ENCODE measurements at places on chromosomes 13 and 19. TPM values are rescaled to one million over a fixed set of nuclear protein-coding genes. Genes with fewer than 3 reads are reported as not detected.

DNA sequence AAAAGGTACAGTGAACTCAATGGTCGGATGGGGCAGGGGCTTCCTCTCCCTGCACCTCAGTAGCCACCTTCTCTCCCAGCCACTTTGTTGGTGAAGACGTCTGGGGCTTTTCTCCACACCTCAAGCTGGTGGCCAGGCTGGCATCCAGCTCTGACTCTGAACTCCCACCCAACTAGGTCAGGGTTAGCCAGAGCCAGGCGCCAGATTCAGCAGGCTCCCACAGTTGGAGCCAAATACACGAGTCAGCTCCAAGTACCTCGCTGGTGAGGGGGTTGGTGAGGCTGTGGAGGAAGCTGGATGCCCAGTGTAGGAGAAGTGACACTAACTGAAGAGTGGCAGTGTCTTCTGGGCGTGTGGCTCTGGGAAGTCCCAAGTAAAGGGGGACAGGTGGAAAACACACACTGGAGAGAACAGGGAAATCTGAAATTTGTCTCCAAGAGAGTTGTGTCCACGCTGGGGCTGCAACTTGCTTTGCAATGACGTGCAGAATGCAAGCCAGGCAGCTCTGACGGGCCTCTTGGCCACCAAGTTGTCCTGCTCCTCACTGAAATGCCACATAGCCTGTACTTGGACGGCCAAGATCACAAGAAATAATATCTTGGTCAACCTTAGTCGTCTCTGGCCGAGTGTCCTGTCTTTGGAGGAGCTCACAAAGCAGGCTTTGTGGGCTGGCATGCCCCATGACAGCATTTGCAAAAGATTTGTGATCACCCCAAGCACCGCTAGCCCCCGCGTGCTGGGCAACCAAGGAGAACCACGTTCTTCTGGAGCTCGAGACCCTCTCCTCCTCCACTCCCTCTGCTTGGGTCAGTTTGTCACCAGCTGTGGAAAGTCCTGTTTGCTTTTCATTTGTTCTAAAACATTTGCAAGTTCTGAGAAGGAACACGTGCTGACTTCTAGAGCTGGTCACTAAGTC, 18.1 kb downstream of the SLC7A1 start:
- DNase-seq, result no peak

DNA sequence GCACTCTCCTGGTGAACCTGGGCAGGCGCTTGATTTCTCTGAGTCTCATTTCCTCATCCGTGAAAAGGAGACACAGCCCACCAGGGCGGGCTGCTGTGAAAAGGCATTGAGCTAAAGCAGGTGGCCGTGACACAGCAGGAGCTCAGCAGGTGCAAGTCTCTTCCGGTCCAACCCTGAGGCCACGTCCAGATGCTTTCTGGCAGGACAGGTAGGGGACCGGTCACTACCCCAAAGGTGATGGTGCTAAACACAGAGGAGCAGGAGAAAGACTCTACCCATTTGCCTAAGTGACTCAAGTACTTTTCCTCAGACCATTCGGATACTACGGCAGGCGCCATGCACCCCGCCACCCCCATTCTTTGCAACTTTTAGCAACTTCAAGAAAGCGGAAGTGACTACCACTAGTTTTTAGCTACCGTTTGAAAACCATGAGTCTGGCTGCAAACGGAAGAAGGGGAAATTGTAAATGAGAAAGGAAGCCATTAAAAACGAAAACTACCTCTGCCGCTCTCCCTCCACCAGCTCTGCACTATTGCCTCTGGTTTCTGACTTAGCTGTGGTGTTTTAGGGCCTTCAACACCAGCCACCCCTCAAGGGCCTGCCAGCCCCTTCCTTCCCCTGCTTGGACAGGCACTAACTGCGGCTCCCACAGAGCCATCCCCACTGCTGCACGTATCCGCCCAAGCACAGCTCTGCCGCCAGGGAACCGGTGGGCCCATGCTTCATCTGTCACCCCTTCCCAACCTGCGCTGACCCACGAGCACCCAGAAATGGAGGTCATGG, 4.8 kb downstream of the PPP6R1 start:
- DNase-seq, result no peak

GRCh38 chr13:51679616-51680015, 95.4 kb downstream of the WDFY2 start:
- DNase-seq, result no peak

GRCh38 chr19:16661480-16662034, 618 bp downstream of the TMEM38A start:
- no peak for DNase-seq

DNA sequence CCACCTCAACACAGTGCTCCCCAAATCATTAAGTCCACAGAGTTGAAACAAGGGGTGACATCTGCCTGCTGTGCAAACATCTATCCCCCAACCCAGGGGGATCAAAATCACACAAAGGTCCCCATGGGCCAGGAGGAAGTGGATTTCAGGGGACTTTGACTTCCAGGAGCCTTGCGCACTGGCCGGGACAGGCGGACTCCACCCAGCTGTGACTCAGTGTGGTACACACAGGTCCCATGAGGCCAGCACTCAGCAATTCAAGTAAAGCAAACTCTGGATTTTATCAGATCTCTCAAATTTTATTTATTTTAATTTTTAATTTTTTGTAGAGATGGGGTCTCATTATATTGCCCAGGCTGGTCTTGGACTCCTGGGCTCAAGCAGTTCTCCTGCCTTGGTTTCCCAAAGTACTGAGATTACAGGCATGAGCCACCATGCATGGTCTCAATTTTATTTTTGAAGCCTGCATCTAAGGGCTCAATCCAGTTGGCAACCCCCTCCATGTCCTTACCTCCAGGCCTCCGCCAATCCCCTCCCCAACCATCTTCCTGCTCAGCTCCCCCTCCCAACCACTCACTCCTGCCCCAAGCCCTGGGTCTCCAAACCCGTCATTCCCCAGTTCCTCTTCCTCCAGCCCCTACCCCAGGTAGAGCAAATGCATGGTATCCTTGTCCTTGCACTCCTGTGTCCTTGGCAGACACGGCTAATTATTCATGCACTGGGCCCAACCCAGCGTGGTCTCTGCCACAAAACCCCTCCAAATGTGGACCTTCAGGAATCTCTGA, 18.2 kb downstream of the ARHGAP33 start:
- DNase-seq, result no peak

DNA sequence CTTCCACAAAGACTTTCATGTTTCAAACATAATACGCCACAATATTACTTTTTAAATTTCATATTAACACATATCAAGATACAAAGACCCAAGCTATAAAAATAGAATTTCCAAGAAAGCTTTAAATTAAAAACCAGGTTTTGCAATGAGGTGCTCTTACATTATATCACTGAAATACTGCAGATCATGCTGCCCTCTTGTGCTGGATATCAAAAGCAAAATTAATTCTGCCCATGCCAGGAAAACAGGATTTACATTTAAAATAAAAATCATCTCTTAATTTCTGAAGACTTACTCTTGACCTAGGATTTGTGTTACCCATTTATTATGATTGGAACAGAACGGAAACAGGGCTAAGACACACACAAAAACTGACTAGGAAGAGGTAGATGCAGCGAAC, 145.0 kb downstream of the ABCC4 start:
- DNase-seq, result no peak

GRCh38 chr19:15534957-15535864, 26.9 kb downstream of the CYP4F22 start:
- no peak for DNase-seq

GRCh38 chr13:44902738-44903137, 86.5 kb downstream of the NUFIP1 start:
- DNase-seq, result no peak

- DNase-seq, result no peak
Measured at GRCh38 chr13:86826232-86826631, 844.9 kb upstream of the SLITRK5 start.

GRCh38 chr13:111253365-111253872, 67.0 kb upstream of the TEX29 start:
- no peak for DNase-seq

DNA sequence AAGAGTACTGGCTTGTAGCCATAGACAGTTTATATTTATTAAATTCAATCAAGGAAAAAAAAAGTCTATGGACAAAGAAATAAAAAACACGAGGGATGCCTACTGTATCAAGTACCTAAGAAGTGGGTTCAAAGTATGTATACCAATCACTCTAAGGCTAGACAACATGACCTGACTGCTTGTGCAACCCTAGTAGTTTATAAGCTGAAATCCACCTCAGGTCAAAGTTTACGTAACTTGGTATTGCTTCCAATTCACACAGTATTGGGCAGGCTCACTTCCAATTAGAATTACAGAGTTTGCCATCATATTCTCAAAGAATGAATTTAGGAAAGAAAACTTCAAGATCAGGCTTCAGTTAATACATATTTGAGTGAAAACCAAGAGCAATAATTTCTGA, 657.8 kb downstream of the DACH1 start:
- no peak for DNase-seq

BEST2 gene
- not detected for polyA plus RNA-seq

MYPOP gene
- 1.6 TPM for polyA plus RNA-seq

GRCh38 chr13:67935626-67936025, 705.5 kb upstream of the PCDH9 start:
- DNase-seq, result no peak

CACNA1A gene
- polyA plus RNA-seq, result 2.5 TPM

All from BJ (cell line).